ENCODE measurements at places on chromosomes 5 and 9. TPM values are rescaled to one million over a fixed set of nuclear protein-coding genes. Genes with fewer than 3 reads are reported as not detected.

GRCh38 chr5:173312821-173313220 lies 15.4 kb downstream of the STC2 start:
- no peak for DNase-seq

- DNase-seq = peak; percentile 80
These were observed at the start of gene ABL1 for GRCh38 chr9:130834371-130835336. Gene ABL1, plus strand, starts transcription at chr9:130835254. Its CDS starts 193 bp downstream, at chr9:130835447.

GRCh38 chr9:126682928-126683697 lies 69.4 kb downstream of the LMX1B start:
- no peak for DNase-seq

The MRPL50 gene
- total RNA-seq = 10.2 TPM

The ZDHHC11B gene
- total RNA-seq = 0.29 TPM

The MARCOL gene
- not detected for total RNA-seq
